ENCODE measurements at places on chromosomes 3 and 15. TPM values are rescaled to one million over a fixed set of nuclear protein-coding genes. Genes with fewer than 3 reads are reported as not detected.

- DNase-seq = no peak
Observed at GRCh38 chr15:39432026-39432425, 148.9 kb upstream of the THBS1 start.

DNA sequence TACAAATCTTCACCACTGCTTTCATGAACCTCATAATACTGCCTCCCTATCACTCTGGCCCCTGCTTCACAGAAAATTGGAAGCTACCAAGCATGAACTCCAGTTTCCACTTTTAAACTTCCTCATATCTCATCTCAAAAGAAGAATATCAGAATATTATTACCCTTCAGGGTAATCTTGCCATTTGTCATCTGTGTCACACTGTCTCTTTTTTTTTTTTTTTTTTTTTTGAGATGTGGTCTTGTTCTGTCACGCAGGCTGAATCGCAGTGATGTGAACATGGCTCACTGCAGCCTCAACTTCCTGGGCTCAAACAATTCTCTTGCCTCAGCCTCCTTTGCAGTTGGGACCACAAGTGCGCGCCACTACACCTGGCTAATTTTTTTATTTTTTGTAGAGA lies 80.4 kb upstream of the TCF12 start:
- DNase-seq = no peak

DNA sequence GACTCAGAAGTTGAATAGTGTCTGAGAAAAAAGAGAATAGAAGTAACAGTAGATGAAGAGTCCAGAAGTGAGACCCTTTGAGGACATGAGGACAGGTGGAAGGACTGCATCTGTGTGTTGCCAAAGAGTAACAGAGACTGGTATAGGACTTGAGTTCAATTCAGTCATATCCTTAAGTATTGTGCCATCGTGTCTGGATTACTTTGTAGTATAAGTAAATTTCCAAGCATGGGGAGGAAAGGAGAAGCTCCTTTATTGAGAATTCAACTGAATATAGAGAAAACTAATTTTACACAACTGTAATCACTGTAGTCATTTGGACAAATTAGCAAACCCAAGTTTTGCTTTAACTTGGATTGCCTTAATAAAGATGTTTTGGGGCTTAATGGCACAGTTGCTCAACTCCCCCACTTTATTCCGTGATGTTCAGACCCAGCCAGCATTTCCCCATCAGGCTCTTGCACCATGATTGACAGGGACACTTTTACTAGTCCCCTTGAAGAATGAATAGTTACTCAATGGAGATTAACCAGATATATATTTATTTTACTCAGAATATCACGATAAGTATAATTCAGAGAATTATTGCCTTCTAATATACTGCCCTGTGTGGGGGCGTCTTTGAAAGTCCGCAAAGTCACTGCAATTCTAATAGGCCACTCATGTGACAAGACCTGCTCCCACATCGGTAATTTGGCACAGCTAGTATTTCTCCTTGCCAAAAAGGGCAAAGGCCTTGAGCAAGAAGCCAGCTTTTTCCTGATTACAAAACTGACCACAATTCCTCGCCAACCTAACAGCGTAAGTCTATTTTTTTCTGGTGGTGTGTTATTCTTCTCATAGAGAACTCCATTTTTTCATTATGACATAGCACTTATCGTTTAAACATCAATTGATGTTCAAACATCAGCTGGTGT lies 61.3 kb downstream of the PPARG start:
- no peak for DNase-seq

- peak; percentile 33 for DNase-seq
Observed at GRCh38 chr3:3998140-3998922, 199.1 kb downstream of the LRRN1 start.

- DNase-seq = no peak
Observed at GRCh38 chr15:38367476-38367875, 86.5 kb upstream of the FAM98B start.

- DNase-seq = no peak
Observed at GRCh38 chr15:89315375-89315929, 19.2 kb downstream of the POLG start.

- no peak for DNase-seq
Observed at GRCh38 chr15:89864958-89865739, 28.6 kb downstream of the AP3S2 start.

DNA sequence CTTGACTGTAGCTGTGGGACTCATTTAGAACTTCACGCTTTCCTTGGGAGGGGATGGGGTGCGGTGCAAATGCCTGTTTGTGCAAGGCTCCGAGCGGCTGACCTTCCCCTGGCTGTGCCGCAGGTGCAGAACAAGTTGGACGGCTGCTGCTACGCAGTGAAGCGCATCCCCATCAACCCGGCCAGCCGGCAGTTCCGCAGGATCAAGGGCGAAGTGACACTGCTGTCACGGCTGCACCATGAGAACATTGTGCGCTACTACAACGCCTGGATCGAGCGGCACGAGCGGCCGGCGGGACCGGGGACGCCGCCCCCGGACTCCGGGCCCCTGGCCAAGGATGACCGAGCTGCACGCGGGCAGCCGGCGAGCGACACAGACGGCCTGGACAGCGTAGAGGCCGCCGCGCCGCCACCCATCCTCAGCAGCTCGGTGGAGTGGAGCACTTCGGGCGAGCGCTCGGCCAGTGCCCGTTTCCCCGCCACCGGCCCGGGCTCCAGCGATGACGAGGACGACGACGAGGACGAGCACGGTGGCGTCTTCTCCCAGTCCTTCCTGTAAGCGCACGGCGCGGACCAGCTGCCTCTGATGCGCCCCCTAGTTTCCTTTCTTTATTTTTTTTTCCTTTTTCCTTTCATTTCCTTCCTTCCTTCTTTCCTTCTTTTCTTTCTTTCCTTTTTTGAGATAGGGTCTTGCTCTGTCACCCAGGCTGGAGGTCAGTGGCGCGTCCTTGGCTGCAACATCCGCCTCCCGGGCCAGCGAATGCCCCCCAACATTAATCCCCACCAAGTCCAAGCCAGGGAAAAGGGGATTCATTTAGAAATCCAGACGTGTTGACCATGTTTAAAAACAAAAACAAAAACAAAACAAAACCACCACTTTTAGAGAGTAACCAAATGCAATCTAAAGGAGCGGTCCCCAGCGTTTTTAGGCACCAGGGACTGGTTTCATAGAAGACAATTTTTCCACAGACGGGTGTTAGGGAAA lies 42.7 kb downstream of the EIF2AK4 start:
- DNase-seq = peak; percentile 68

GRCh38 chr15:80325206-80325605 lies 73.2 kb upstream of the CTXND1 start:
- no peak for DNase-seq

- DNase-seq = no peak
Observed at GRCh38 chr3:117235304-117235703, 525.7 kb downstream of the TUSC7 start.

- peak; percentile 82 for DNase-seq
Observed at GRCh38 chr3:133038089-133038730, at the start of gene TMEM108. Gene TMEM108 (plus strand): TSS chr3:133038391.

DNA sequence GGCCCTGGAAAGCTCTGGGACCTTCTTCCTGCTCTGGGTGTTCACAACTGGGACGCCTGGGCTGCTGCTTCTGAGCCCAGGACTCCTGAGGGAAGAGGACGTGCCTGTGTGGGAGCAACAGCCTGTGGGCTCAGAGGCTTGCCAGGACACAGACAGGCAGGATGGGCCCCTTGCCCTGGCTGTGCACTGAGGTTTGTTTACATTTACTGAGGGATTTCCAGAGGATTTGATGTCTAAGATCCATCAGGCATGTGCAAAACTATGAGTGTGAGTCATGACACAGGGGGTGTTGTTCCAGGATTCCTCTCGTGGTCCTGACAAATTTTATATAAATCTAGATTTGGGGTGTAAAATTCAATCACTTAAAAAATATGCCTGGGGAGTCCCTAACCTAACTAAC lies 10.6 kb downstream of the CCR9 start:
- no peak for DNase-seq

DNA sequence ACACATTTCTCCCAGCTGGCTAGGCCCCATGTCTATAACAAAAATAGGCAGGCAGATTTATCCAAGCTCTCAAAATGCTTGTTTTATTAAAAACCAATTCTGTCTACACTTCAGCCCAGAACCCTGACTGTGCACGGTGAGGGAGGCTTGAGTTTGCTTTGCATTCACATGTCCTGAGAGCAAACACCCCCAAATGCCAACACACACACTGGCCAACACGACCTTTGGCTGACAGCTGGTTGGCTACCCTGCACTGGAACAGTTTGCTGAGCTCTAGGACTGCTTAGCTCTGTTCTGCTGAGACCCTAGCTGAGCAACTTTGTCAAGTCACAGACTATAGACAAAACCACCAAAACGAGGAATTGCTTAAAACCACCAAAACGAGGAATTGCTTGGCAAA lies 3.6 kb downstream of the STIMATE start:
- no peak for DNase-seq

DNA sequence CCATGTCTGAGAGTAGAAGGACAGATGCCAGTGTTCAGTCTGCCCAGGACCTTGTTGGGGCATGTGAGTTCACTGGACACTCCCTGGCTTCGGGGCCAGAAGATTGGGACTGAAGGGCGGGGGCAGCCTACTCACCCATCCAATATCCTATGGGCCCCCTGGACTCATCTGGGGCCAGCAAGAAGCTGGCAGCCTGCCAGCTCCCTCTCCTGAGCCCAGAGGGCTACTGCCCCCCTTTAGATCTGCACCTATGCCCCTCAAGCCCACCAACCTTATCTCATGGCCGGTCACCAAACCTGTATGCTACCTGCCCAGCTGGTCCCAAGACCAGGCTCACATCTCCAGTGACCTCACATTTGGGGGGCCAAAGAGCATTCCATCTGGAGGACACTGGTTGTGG lies 8.1 kb downstream of the PTH1R start:
- DNase-seq = no peak

DNA sequence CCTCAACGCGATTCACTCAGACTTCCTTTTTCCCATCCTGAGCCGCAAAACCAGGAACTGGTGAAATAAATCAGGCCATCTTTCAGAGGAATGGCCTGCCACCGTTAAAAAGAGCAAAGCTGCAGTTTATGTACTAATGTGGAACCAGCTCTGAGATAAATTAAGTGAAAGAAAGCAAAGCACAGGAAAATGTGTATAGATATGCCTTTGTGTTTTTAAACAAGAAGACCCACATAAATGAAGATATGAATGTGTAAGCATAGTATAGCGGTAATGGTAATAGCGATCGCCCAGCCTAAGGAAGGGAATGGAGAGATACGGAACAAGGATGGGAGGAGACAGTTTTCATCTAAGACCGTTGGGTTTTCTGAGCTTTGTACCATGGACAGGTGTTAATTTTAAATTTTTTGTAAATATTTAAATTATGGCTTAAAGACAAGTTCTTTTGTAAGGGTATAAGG lies 30.8 kb upstream of the RPN1 start:
- DNase-seq = no peak

DNA sequence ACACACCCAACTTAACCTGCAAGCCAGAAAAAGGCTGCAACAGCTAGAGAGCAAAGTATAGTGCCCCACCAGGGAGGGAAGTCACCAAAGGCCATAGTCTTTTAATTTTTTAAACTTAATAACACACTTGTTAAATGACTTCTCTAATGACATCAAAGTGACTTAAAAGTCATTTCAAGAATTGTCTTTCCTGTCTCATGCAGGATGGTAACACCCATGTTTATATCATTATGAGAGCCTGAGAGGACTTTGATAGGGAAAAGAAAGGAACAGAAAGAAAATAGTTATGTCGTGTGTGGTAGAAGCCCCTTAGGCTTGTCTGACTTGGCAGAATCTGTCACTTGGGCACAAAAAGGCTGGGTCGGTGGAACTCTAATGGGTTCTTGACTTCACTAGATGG lies 57.9 kb upstream of the C2CD4B start:
- no peak for DNase-seq

DNA sequence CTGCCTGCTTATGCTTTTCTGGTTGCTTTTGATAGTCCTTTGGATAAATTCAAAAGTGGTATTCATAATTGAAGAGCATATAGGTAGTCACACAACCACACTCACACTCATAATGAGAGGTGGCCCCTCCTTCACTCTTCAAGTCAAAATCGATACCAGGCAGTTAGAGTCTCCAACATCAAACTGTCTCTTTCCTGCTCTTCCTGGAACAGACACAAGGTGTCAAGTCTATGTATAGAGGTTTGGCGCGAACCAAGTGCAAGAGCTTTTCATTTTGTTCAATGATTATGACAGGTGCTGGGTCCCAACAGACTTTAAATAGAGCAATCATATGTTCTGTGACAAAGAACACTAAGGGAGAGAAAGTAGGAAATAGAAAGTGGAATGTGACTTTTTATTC lies 29.9 kb upstream of the RGMA start:
- DNase-seq = no peak

- DNase-seq = no peak
Observed at GRCh38 chr3:66098436-66098835, 59.7 kb upstream of the MAGI1 start.

DNA sequence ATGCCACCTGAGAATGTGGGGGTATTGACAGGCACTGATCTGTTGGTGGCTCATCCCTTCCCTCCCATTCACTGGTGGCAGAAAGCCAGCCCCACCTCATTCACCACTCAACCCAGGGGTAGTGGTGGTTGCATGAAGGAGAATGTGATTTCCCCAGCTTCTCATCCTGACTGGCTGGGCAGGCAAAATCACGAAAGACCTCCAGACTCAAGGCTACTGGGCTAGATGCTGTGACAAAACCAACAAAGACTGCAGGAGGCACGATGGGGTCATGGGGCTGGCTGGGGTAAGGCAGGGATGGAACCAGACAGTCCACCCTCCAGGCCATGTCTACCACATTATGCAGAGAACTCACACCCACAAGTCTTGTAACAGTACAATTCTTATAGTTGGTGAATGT lies 33.9 kb downstream of the FSTL1 start:
- DNase-seq = no peak

- DNase-seq = peak; percentile 49
Observed at GRCh38 chr3:72655131-72655551, 193.1 kb downstream of the SHQ1 start.

- no peak for DNase-seq
Observed at GRCh38 chr15:59186501-59186900, 20.1 kb upstream of the LDHAL6B start.

DNA sequence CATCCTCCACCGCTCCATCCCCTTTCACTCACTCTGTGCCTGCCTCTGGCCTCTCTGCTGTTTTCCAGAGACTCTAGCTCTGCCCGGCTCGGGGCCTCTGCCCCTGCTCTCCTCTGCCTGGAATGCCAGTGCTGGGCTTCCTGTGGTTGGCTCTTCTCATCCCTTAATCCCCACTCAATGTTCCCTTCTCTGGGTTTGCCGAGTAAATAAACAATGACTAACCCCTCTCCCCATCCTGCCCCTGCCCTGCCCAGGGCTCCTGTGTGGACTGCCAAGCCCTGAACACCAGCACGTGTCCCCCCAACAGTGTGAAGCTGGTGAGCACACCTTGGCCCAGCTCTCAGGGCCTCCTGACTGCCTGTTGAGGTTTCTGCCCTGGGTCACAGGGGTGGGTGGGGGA lies 12.2 kb downstream of the STAB1 start:
- DNase-seq = no peak

GRCh38 chr3:42590989-42591756 lies 513 bp downstream of the SS18L2 start:
- DNase-seq = no peak

- DNase-seq = no peak
Observed at GRCh38 chr3:102269406-102269805, 165.4 kb upstream of the ZPLD1 start.

- DNase-seq = no peak
Observed at GRCh38 chr3:156323466-156323865, 203.1 kb downstream of the KCNAB1 start.

Gene ACKR2
- 2.7 TPM for polyA plus RNA-seq

Gene B3GALNT1
- 41.8 TPM for polyA plus RNA-seq

Gene UBL7
- 64.0 TPM for polyA plus RNA-seq

Gene PPP1R14D
- polyA plus RNA-seq = 0.62 TPM

Gene HIGD1A
- polyA plus RNA-seq = 145 TPM

Gene PIGZ
- 1.8 TPM for polyA plus RNA-seq

Gene DNASE1L3
- 9.2 TPM for polyA plus RNA-seq

Gene ANKRD34C
- polyA plus RNA-seq = 0.10 TPM

Data from left kidney (tissue), 8 donors.